ENCODE measurements at places on chromosomes 1 and 21.
A peak's percentile ranks its signal among the peaks of the same experiment; 100 is the strongest.

DNA sequence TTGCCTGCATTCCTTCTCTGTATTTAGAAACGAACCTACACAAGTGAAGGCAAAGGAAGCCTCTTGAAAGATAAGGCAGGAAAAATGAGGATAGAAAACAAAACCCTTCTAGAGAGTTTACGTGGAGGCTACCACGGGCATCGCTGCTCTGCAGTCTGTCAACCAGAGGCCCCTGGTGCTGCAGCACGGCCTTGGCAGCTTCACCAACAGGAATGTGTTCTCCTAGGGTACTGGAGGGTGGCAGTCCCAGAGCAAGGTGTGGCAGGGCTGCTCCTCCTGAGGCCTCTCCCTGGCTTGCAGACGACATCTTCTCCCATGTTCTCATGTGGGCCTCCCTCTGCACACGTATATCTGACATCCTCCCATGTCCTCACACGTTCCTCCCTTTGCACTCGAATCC is 57.6 kb upstream of the SAMD11 start:
- no peak for DNase-seq

- no peak for DNase-seq
These were observed 243.0 kb downstream of the TOMM20 start for GRCh38 chr1:234885601-234886000.

- DNase-seq, result no peak
These were observed 61.7 kb downstream of the ACP6 start for GRCh38 chr1:147608596-147608995.

DNA sequence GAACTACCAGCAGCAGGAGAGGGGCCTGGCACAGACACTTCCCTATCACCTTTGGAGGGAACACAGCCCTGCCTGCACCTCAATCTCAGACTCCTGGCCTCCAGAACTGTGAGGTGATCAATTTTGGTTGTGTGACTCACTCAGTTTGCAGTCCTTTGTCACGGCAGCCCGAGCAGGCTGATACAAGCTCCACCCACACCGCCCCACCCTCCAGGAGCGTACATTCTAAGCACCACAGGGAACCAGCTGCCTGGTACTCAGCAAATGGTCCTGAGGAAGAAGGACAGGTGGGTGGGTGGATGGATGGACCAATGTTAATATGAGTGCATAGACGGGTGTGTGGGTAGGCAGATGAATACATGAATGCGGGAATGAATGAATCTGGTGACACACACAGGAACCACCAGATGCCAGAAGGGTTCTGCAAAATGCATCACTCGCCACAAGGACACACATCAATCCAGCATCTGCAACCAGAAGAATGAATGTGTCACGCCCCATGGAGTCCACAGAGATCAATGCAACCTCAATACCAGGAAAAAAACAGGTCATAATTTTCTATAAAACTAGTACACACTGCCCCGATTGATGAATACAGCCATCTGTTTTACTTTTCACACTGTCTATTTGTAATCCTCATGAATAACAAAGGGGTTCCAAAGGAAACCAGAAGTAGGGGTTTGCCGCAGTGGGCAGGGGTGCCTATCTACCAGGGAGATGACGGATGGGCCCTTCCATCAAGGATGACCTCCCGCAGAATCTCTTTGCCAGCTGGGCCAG is 284.5 kb downstream of the NPHP4 start:
- DNase-seq, result no peak

DNA sequence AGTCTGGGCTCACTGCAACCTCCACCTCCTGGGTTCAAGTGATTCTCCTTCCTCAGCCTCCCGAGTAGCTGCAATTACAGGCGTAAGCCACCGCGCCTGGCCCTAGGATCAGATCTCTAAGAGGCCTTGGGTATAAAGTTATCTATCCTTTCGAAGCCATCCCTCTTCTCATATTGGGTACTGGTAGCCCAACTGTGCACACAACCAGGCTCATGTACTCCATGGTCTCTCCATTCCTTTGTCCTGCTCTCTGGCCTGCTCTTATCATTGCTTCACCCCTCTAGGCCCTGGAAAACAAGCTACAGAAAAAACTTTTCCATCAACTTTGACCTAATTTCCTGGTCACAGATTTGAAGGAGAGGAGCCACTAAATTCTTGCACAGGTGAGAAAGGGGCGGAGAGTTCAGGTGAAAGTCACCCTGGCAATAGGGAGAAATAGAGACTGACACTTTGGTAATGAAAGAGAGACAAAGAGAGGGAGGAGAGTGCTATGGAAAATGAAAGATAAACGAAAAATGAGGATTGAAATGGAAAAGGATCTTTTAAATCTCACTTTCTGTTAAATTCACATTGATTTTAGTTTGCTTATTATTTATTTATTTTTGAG is 6.0 kb downstream of the TXNIP start:
- peak; percentile 41 for DNase-seq

- no peak for DNase-seq
These were observed 1.1 kb downstream of the COX20 start for GRCh38 chr1:244836584-244836983.

- DNase-seq, result no peak
These were observed 224.8 kb downstream of the SIPA1L2 start for GRCh38 chr1:232404981-232405731.

GRCh38 chr21:46604329-46604974 is 430 bp downstream of the S100B start:
- DNase-seq, result no peak

DNA sequence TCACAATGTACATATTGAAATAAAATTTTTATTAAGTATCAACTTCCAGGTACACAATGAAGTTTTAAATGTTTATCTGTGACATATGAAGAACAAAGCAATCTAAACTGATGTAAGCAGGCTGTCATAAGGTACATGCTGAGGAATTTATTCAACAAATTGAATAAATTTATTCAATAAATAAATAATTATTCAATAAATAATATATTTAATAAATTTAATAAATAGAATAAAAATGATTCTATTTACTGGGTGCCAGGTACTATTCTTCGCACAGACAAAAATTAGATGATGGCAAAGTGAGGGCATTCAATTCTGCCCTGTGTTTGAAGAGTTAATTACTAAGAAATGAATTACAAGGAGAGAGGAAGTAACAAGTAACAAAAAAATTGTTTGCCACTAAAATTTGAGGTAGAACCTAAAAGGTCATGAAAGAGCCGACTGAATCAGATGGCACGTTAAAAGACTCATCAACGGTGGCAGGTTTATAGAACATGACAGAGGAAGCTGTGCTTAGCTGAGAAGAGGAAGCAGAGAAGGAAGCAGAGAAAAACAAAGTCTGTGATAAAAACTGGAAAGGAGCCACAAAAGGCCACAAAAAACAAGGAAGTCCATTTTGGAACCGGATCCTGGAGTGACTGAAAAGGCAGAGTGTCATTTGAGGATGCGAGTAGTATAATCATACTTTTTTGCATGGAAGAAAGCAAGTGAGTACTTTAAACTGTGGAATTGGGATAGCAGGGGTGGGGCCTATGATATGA is 2.2 kb upstream of the USP24 start:
- peak; percentile 49 for DNase-seq

- DNase-seq, result no peak
These were observed 35.8 kb downstream of the FMO3 start for GRCh38 chr1:171126504-171126903.

- no peak for DNase-seq
These were observed 389.3 kb upstream of the BEND5 start for GRCh38 chr1:49166031-49166430.

DNA sequence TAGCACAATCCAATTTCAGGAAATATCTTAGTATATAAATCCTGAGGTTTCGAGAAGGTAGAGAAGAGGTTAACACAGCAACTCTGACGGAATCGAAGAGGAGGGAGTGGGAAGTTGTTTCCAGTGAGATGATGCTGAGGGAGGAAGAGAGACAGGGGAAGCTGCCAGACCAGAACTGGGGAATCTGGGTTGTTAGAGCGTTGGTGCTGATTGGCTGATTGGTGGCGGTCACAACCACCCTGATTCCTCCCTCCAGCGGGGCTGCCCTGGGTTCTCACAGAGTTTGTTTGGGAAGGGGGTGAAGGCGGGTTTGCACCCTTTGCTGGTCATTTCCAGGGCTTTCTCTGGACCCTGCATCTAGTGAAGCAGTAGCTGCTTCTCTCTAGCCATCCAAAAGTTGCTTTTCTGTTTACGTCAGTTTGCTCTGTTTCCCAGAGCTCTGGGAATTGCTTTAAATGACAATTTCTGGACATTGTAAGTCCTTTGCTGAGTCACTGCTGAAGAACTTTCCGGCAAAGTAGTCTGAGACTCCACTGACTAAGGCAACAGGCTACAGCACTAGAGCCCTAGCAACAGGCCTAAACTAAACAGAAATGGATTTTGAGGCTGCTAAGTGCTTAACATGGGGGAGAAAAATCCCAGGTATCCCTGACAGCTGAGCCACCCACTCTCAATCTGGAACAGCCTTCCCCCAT is 90.1 kb downstream of the TENT5C start:
- no peak for DNase-seq

DNA sequence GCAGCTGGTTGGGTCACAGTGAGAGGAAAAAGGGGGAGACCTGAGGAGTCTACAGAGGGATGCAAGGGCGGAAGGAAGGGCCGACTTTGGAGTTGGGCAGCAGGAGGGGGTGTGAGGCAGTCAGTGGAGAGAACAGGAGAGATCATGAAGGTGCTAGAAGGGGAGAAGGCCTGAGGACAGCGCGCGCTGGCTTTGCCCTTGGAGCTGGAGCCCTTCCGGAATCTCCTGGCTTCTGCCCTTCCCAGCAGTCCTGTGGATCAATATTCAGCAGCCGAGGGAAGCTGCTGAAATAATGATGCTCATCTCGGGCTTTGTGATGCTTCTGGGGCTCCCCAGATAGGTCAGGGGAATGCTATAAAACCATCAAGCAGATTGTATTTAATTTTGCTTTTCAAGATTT is 26.7 kb downstream of the SLC37A1 start:
- no peak for DNase-seq

- DNase-seq, result no peak
These were observed 28.6 kb upstream of the DUSP23 start for GRCh38 chr1:159752135-159752580.
